ENCODE measurements at places on chromosomes 3 and 15. TPM values are rescaled to one million over a fixed set of nuclear protein-coding genes. Genes with fewer than 3 reads are reported as not detected.

The GABRR3 gene
- polyA plus RNA-seq, result not detected

The TNNC1 gene
- 2.6 TPM for polyA plus RNA-seq

The DNAH12 gene
- polyA plus RNA-seq, result 0.16 TPM

The LMAN1L gene
- polyA plus RNA-seq, result not detected

The A4GNT gene
- polyA plus RNA-seq, result not detected

The THSD4 gene
- polyA plus RNA-seq, result 7.8 TPM

The NEK10 gene
- 0.44 TPM for polyA plus RNA-seq

The ENTPD3 gene
- polyA plus RNA-seq, result 1.2 TPM

The ANKRD63 gene
- not detected for polyA plus RNA-seq

The ANKUB1 gene
- polyA plus RNA-seq, result not detected

The GOLGA8T gene
- 0.12 TPM for polyA plus RNA-seq

The GTF2A2 gene
- 98.0 TPM for polyA plus RNA-seq

The CPA3 gene
- 2.3 TPM for polyA plus RNA-seq

The PKM gene
- polyA plus RNA-seq, result 254 TPM

The PPP1R14D gene
- 212 TPM for polyA plus RNA-seq

The XXYLT1 gene
- polyA plus RNA-seq, result 2.5 TPM

The WDR6 gene
- 27.6 TPM for polyA plus RNA-seq

The TRIM59 gene
- polyA plus RNA-seq, result 5.5 TPM

The HESX1 gene
- polyA plus RNA-seq, result not detected

The MOBP gene
- polyA plus RNA-seq, result not detected

The CHRFAM7A gene
- 0.76 TPM for polyA plus RNA-seq

The GOLGA6L9 gene
- 3.6 TPM for polyA plus RNA-seq

The FBXW12 gene
- polyA plus RNA-seq, result not detected

The NR2E3 gene
- polyA plus RNA-seq, result not detected

The CX3CR1 gene
- not detected for polyA plus RNA-seq

The CADPS gene
- not detected for polyA plus RNA-seq

The TRANK1 gene
- polyA plus RNA-seq, result 36.4 TPM

The CHRNA3 gene
- polyA plus RNA-seq, result 0.23 TPM

The PAQR5 gene
- polyA plus RNA-seq, result 19.7 TPM

The SELENOS gene
- polyA plus RNA-seq, result 66.1 TPM

The EXOSC7 gene
- 17.3 TPM for polyA plus RNA-seq

The OSTN gene
- not detected for polyA plus RNA-seq

The ECE2 gene
- not detected for polyA plus RNA-seq

The PCOLCE2 gene
- 13.2 TPM for polyA plus RNA-seq
